Adipose tissue (tissue), 3 donors: ENCODE measurements at places on chromosomes 12 and 14. TPM values are rescaled to one million over a fixed set of nuclear protein-coding genes. Genes with fewer than 3 reads are reported as not detected.

ETFBKMT gene
- 3.4 TPM for polyA plus RNA-seq

ADAM20 gene
- polyA plus RNA-seq = 0.02 TPM

SLC6A12 gene
- 1.0 TPM for polyA plus RNA-seq

KLRK1 gene
- polyA plus RNA-seq = 1.6 TPM

GNB3 gene
- polyA plus RNA-seq = 0.89 TPM

CSRP2 gene
- 52.7 TPM for polyA plus RNA-seq

ZDHHC22 gene
- polyA plus RNA-seq = not detected

FAM90A1 gene
- polyA plus RNA-seq = 0.09 TPM

TRIM9 gene
- polyA plus RNA-seq = 1.0 TPM

PROX2 gene
- polyA plus RNA-seq = not detected

DNAH10 gene
- 0.24 TPM for polyA plus RNA-seq

SYCP3 gene
- polyA plus RNA-seq = not detected

PTPRR gene
- polyA plus RNA-seq = 0.08 TPM

CCDC196 gene
- not detected for polyA plus RNA-seq

ACOT6 gene
- polyA plus RNA-seq = 0.19 TPM

UNC79 gene
- 0.11 TPM for polyA plus RNA-seq

IFNG-AS1 gene
- not detected for polyA plus RNA-seq

GRIP1 gene
- polyA plus RNA-seq = 0.19 TPM

TAS2R50 gene
- not detected for polyA plus RNA-seq

SRRM4 gene
- under 0.01 TPM for polyA plus RNA-seq

ACRBP gene
- not detected for polyA plus RNA-seq

HOXC10 gene
- 0.22 TPM for polyA plus RNA-seq

TMEM233 gene
- 0.64 TPM for polyA plus RNA-seq

RNF212B gene
- polyA plus RNA-seq = 0.14 TPM

TMED8 gene
- polyA plus RNA-seq = 6.4 TPM

CLEC4D gene
- polyA plus RNA-seq = 2.9 TPM

GPD1 gene
- 222 TPM for polyA plus RNA-seq

SPIC gene
- polyA plus RNA-seq = 0.05 TPM

TMBIM4 gene
- polyA plus RNA-seq = 123 TPM

AMDHD1 gene
- 0.67 TPM for polyA plus RNA-seq

CD27 gene
- 1.1 TPM for polyA plus RNA-seq

BMP4 gene
- polyA plus RNA-seq = 8.9 TPM

KRT83 gene
- polyA plus RNA-seq = not detected

MAGOHB gene
- 12.3 TPM for polyA plus RNA-seq

PPP1R36 gene
- polyA plus RNA-seq = 1.0 TPM

HCAR2 gene
- 68.5 TPM for polyA plus RNA-seq

RCOR1 gene
- polyA plus RNA-seq = 8.8 TPM

CKAP4 gene
- 15.0 TPM for polyA plus RNA-seq

FBXO21 gene
- polyA plus RNA-seq = 10.6 TPM

KRT78 gene
- polyA plus RNA-seq = 0.98 TPM

ANO4 gene
- polyA plus RNA-seq = 0.16 TPM
